ENCODE measurements at places on chromosomes 2 and 18. TPM values are rescaled to one million over a fixed set of nuclear protein-coding genes. Genes with fewer than 3 reads are reported as not detected.

Gene FOXD4L1
- 1.6 TPM for polyA plus RNA-seq

Gene NT5C1B
- 0.25 TPM for polyA plus RNA-seq

Gene SULT1C4
- 16.6 TPM for polyA plus RNA-seq

Gene GAD1
- 0.83 TPM for polyA plus RNA-seq

Gene TMEM169
- 4.5 TPM for polyA plus RNA-seq

Gene GPR45
- polyA plus RNA-seq = not detected

Gene NCKAP1
- 83.6 TPM for polyA plus RNA-seq

Gene SAG
- polyA plus RNA-seq = 0.10 TPM

Gene IL37
- not detected for polyA plus RNA-seq

Gene RTP5
- 0.08 TPM for polyA plus RNA-seq

Gene POMC
- polyA plus RNA-seq = 2.5 TPM

Gene ACTG2
- 5.1 TPM for polyA plus RNA-seq

Gene DSG1
- not detected for polyA plus RNA-seq

Gene DYSF
- 146 TPM for polyA plus RNA-seq

Gene COL5A2
- polyA plus RNA-seq = 346 TPM

Gene RESP18
- polyA plus RNA-seq = not detected

Gene ALPG
- polyA plus RNA-seq = not detected

Gene DUSP19
- 2.2 TPM for polyA plus RNA-seq

Gene DNAJC5G
- polyA plus RNA-seq = 0.24 TPM

Gene REG3G
- not detected for polyA plus RNA-seq

Gene ZNF519
- 5.6 TPM for polyA plus RNA-seq

Gene RMND5A
- polyA plus RNA-seq = 36.9 TPM

Gene PAX8
- polyA plus RNA-seq = 1.9 TPM

Gene ACAA2
- polyA plus RNA-seq = 77.5 TPM

Gene BOK
- polyA plus RNA-seq = 63.4 TPM

Gene KCNJ13
- 0.33 TPM for polyA plus RNA-seq

Gene PARD3B
- polyA plus RNA-seq = 6.8 TPM

Gene PSMA8
- not detected for polyA plus RNA-seq

Gene NEUROD1
- not detected for polyA plus RNA-seq
